Left lobe of liver (tissue), 2 donors: ENCODE measurements at places on chromosomes 16 and 17. TPM values are rescaled to one million over a fixed set of nuclear protein-coding genes. Genes with fewer than 3 reads are reported as not detected.

DNA sequence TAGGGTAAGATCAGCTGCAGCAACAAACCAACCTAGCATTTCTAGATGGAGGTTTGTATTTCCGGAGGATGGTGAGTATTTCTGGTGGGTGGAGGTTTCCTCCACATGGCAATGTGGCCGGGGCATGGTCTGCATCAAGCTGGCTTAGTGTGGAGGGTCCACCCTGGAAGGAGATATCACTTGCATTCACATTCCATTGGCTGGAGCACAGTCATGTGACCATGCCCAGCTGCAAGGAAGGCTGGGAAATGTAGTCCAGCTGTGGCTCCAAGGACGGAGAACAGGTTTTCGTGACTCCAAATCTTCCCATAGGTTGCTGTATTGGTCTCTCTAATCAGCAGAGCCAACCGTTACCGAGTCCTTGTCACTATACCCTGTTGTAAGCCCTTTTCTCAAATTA lies 68.7 kb downstream of the RAI1 start:
- no peak for DNase-seq

CLDN7 gene
- 20.5 TPM for total RNA-seq

GRCh38 chr16:21279501-21279900 lies 1.4 kb upstream of the CRYM start:
- no peak for DNase-seq

DNA sequence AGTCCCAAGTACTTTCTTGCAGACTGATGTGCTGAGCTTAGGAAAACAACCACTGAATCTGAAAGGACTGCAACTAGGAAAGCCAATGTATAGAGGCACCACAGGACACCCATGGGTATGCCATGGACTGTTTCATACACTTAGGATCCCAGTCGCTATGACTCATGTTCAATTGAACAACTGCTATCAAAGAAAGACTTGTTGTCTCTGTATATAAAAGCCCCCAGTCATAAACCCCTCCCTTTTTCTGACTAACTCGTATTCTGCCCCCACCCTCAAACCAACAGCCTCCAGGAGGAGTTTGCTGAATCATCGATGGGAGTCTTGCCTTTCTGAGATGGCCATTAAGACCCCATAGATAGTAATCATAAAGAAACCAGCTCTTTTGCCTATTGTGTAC lies 205.4 kb downstream of the ANKFN1 start:
- DNase-seq = no peak

ATP2A3 gene
- 3.9 TPM for total RNA-seq

- DNase-seq = no peak
Observed at GRCh38 chr17:13740686-13741085, 139.0 kb upstream of the HS3ST3A1 start.

RAC3 gene
- total RNA-seq = 8.7 TPM

DNA sequence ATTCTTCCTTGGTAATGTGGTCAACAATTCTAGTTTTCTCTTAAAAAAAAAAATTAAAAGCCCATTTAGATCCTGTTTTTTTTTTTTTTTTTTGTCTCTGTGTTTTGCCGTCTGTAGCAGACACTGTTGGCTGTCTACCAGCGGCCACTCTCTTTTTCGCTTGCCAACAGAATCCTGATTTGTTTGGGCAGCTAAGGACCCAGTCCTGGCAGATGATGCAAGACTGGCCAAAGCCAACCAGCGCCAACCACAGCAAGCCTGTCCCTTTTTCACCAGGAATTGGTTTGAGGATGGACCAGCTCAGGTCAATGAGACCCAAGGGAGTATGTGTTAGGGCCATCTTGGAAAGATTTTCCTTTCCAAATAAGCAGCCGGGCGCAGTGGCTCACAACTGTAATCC lies 28.2 kb downstream of the ST3GAL2 start:
- peak; percentile 92 for DNase-seq

DNA sequence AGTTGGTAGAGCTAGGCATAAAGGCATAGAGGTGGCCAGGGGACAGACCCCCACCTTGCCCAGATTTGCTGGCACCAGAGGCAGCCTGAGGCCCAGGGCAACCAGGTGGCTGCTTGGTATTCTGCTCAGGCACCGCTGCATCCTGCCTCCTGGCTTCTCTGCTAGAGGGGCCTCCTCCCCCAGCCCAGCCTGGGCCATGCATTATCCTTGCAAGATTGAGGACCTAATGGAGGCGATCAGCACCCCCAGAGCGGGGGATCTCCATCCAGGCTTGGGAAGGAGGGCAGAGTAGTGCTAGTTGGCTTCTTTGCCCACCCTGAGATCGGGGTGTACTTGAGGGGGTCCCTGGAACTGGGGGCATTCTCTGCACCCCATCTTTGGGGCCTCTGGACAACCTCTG lies 23.8 kb downstream of the CDK5RAP3 start:
- DNase-seq = no peak

- DNase-seq = no peak
Observed at GRCh38 chr17:20184977-20185619, 175.9 kb downstream of the SPECC1 start.

CSH1 gene
- not detected for total RNA-seq

DNA sequence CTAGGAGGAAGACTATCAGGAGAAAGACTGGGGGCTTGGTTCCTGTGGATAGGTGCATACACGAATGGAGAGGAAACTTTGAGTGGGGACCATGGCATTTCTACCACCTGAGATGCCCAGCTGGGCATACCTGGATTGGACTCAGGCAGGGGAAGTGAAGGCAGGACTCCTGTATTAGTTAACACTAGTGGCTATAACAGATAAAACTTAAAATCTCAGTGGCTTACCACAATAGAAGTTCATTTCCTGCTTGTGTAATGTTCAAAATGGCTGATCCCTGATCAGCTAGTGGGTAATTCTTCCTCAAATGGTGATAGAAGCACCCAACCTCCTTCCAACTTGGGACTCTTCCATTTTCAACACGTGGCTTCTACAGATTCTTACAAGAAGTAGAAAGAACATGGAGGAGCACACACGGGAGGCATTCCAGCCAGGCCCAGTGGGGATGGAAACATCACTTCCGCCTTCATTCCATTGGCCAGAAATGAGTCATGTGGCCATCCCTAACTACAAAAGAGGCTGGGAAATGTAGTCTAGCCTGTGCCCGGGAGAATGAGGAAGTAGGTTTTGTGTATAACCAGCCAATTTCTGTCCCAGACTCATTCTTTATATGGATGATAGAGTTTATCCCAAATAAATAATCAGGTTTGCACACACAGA lies 112.1 kb downstream of the UTP18 start:
- no peak for DNase-seq

DNA sequence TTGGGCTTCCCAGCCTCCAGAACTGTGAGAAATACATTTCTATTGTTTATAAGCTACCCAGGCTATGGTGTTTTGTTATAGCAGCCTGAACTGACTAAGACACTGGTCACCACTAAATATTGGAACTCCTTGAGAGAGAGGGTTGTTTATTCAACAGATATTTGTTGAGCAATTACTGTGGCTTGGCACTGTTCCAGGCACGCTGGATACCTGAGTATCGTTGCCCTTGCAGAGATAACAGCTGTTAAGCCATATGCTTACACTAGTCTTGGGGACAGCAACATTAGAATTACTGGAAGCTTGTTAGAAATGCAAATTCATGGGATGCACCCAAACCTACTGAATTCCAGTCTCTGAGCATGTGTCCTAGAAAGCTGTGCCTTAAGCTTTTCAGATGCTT lies 230.7 kb downstream of the HS3ST4 start:
- no peak for DNase-seq

DNA sequence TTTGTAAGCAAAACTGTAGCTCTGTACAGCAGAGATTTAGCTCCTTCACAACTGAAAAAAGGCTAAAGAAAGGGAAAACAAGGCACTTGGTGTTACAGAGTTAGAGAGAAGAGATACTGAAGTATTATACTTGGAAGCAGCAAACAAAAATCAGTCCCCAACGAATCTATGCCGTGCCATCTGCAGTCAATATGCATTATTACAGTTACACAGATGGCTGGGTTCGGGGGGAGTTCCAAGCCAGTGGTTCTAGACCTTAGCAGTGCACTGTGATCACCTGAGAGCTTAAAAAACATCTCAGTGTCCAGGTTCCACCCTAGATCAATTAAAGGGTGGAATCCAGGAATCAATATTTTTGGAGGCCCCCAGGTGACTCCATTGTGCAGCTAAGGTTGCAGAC lies 489.9 kb downstream of the SHISA9 start:
- DNase-seq = no peak

- peak; percentile 90 for DNase-seq
Observed at GRCh38 chr16:53089434-53090285, 34.9 kb downstream of the CHD9 start.

GRCh38 chr16:19029980-19030379 lies 37.4 kb upstream of the COQ7 start:
- no peak for DNase-seq

DNA sequence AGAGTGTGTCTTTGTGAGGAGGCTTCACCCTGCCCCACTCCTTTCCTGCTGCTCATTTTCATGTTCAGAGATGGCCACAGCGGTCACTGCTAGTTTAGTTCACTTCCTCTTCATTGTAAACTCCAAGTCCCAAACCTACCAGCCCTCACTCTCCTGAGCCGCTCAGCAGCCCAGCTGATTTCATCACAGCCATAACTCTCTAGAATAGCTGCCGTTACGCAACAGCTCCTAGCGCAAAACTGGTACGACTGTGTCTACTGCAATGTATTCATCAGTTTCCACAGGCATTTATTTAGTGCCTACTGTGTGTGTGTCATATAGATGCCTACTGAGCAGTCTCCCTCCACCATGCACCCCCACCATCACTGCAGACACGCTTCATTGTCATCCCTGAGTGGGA lies 233.5 kb upstream of the RPL38 start:
- no peak for DNase-seq

DNA sequence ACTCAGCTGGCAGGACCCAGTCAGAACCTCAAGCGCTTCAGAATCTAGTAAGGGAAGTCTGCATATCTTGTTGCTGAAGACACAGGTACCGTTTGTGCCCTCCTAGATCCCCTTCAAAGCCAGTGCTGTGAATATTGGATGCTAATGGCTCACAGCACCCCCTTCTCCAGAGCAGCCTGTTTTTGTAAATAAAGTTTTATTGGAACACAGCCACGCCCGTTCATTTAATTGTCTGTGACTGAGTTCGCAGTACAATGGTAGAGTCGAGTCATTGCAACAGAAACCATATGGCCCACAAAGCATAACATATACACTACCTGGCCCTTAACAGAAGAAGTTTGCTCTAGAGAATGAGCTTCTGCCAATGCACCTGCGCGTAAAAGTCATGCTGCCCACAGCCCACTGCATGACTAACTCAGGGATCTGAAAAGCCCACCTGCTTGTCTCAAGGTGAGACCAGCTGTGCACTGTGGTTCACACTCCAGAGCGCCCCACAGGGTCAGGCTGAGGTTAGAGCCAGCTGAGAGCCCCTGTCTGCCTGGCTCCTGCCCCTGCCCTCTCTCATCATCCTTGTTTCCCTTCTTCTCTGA lies 48.8 kb downstream of the AIPL1 start:
- DNase-seq = no peak

DNA sequence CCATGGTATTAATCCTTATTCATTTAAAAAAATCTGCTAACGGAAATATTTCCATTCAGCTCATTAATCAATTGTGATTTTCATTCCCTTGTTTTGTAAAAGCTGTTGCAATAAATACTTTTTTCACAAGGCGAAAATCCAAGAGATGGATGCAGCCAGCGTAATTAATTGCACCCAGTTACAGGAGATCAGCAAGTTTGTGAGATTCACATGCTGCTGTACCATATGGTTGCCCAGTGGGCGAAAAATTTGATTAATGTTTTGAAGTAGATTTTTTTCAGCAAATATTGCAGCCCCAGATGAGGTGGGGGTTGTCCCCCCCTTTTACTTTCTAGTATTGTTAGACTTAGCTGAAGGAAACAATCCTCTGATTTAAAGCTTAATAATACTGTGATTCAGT lies 186.6 kb downstream of the WWOX start:
- no peak for DNase-seq

CBLN1 gene
- total RNA-seq = 0.13 TPM

- no peak for DNase-seq
Observed at GRCh38 chr17:28612531-28612930, 1.5 kb downstream of the RSKR start.

DNA sequence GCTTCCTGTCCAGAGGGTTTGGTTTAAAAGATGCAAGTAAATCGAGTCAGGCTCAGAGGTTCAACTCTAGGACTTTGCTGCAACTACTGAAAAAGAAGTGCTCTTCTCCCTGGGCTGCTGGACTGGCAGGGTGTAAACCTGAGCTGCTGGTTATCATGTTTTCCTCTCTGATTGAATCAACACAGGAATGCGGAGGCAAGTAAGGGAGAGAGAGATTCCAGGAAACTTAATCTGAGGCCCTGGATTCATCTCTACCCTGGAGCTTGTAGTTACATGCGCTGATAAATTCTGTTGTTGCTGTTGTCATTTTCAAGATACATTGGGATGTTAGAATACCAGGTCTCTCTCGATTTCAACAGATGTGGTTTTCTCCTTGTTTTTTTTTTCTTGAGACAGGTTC lies 8.2 kb upstream of the HS3ST3A1 start:
- no peak for DNase-seq

GRCh38 chr16:1181404-1182315 lies 28.8 kb downstream of the CACNA1H start:
- DNase-seq = no peak

OTOA gene
- total RNA-seq = 0.10 TPM

GRCh38 chr17:64420143-64420670 lies 28.7 kb upstream of the MILR1 start:
- no peak for DNase-seq

DNA sequence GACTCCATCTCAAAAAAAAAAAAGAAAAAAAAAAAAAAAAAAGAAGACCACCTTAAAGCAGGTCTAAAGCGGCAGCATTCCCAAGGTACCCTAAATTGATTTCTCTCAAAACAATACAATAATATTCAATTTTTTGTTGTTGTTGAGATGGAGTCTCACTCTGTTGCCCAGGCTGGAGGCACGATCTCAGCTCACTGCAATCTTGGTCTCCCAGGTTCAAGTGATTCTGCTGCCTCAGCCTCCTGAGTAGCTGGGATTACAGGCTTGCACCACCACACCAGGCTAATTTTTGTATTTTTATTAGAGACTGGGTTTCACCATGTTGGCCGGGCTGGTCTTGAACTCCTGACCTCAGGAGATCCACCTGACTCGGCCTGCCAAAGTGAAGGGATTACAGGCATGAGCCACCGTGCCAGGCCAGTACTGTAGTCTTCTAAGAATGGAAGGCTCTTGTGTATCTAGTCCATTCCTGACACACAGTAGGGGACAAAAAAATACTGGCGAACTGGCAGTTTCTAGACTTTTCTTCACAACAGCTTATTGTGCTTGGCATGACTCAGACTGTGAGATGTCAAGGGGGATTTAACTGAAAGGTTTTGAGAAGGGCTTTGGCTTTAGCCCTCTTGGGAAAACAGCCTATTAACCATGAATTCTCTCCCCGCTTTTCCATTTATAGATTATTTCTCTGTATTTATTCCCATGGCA lies 17.3 kb downstream of the CDR2 start:
- DNase-seq = no peak

C1QTNF1 gene
- total RNA-seq = 15.5 TPM
